Omental fat pad (tissue), 4 donors: ENCODE measurements at places on chromosomes 6 and 20. TPM values are rescaled to one million over a fixed set of nuclear protein-coding genes. Genes with fewer than 3 reads are reported as not detected.

Gene ANGPT4
- 27.6 TPM for total RNA-seq

Gene IPCEF1
- 3.6 TPM for total RNA-seq

GRCh38 chr6:46760925-46761324 is 14.2 kb downstream of the ANKRD66 start:
- DNase-seq: no peak

DNA sequence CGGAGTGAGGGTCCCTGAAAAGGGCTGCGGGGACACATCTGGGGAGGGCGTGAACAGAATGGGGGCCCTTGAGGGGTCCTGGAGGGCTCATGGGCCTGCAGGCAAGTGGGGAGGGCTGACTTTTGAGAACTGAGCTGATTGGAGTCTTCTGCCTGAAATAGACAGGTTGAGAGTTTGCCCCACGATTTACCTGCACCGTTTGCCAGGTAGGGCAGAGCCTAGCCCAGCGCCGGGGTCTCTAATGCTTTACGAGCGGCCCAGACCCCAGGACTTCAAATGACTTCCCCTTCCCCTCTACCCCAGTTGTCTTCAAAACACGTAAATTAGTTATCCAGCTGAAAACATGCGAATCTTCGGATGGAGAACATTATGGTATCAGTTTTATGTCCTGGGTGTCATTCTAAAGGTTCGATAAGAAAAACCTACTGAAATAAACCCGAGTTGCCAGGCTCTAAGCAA is 1.3 kb downstream of the PLCB1 start:
- no peak for DNase-seq

- no peak for DNase-seq
Measured at GRCh38 chr6:46217671-46218131, 46.9 kb upstream of the ENPP5 start.

DNA sequence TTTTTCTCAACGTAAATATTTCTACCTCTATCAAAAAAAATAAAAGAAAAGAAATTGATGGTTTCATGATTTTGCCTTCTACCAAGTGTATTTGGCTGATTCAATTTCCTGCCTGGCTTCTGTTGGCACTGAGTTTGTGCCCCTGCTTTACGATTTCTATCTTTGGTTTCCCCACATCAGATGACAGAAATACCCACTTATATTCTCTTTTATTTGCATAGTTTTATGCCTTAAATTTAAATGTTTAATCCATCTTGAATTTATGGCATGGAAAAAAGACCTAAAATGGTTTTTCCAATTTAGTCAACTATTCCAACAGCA is 34.3 kb downstream of the RNF24 start:
- DNase-seq: no peak

DNA sequence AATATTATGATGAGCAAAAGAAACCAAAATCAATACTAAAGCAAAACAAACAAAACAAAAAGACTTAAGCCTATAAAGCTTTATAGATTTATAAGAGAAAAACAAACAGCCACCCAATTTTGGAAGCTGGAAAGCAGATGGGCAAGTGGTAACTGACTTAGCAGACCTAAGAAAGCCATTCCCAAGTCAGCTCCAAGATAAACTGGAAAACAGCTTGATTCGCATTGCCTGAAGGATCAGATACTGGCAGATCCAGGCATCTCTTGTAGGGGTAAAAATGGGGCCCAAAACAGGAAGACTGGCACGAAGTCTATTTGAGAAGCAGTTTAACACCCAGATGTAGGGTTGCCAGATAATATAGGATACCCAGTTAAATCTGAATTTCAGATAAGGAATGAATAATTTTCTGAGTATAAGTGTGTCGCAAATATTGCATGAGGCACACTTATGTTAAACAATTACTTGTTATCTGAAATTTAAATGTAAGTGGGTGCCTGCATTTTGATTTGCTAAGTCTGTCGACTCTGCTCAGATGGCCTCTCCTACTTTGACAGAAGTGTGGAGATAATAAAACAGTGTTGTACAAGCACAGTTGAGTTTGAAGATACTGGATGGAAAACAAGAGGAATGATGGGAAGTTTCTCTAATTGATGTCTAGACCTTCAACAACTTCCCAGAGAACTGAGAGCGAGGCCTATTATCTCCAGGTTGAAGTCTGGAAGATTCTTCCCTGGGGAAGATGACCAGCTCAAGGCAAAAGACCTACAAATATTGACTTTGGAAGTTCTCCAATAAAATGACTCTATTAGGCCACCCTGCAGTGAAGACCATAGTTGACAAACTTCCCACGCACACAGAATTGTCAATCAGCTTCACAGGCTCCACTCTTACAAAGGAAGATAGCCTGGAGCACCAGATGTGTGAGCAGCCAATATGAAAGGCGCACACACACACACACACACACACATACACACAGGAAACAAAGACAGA is 113.4 kb downstream of the FAM50B start:
- DNase-seq: no peak

GRCh38 chr6:148214667-148215066 is 128.0 kb upstream of the SASH1 start:
- DNase-seq: no peak
